ENCODE measurements at places on chromosomes 6 and 20. TPM values are rescaled to one million over a fixed set of nuclear protein-coding genes. Genes with fewer than 3 reads are reported as not detected.

Gene SIRPB2
- 11.1 TPM for total RNA-seq

- no peak for ATAC-seq
Observed at GRCh38 chr6:148495029-148495428, 152.4 kb downstream of the SASH1 start.

Gene ZBTB22
- 19.7 TPM for total RNA-seq

DNA sequence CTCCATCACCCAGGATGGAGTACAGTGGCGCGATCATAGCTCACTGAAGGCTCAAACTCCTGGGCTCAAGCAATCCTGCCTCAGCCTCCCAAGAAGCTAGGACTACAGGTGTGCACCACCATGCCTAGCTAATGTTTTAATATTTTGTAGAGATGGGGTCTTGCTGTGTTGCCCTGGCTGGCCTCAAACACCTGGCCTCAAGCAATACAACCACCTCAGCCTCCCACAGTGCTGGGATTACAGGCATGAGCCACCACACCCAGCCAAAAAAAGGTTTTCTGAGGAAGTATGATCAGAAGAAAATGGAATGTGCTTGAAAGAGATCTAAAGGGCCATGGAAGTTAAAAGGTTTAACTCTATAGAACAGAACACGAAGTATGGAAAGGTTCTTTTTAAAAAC lies 8.7 kb downstream of the RBBP9 start:
- no peak for ATAC-seq

DNA sequence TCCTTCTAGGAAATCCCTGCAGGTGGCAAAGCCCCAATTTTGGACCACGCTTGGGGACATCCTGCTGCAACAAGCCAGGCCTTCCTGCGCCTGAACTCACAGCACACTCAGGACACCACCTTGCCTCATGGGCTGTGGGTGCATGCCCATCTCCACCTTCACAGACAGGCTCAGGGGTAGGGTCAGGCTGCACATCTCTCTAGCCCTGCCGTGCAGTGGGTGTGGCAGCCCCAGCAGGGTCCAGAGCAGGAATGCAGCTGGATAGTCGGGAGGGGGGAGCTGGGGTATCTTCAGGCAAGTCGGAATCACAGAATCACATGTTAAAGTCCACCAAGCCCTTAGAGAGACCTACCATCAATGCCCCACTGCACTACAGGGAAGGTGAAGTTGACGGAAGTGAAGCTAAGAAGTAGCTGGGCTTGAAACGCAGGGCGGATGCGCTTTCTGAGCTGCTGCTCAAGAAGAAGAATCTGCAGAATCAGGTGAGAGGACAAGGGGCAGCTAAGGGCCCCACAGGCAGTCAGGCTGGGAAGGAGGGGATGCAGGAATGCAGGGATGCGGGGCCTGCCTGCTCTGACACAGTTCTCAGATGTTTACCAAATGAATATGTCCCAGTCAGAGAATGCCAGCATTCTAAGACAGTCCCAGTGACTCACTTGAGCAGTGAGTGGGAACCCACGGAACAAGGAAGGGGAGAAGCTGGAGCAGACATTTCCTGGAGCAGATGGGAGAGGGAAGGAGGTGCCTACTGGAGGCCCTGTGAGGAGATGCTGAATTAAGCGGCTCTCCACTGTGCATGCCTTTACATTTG lies 11.3 kb downstream of the SERPINB6 start:
- ATAC-seq = peak; percentile 59

Gene PRR18
- not detected for total RNA-seq

DNA sequence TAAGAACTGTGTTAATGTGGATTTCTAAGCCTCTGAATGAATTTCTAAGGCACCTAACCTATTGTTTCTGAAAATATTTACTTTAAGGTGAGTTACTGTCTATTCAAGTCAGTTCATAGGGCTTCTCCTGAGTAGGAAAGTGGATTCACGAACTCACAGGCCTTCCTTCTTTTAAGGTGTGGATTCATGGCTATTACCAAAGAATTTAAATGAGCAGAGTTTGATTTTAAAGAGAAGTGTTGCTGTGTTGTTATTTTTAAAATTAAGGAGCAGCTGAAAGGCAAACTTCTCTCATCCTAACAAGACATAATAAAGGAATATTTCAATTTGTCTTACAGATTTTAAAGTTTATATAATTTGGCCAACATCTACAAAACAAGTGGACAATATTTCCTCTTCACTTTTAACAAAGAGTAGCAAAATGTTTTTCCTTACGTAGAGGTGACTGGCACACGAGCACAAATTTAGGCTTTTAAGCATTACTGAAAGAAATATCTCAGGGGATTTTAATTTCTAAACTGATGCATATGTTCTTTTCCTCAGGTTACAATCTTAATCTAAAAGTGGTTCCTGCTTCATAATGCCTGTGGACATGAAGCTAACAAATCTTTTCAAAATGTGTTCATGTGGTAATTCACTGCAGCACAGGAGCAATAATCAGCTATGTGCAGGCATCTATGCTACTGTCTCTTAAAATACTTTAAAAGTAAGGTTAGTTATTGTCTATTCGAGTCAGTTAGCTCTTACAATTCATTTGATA lies 602 bp upstream of the TSPYL4 start:
- ATAC-seq = no peak

Gene CST1
- total RNA-seq = not detected

DNA sequence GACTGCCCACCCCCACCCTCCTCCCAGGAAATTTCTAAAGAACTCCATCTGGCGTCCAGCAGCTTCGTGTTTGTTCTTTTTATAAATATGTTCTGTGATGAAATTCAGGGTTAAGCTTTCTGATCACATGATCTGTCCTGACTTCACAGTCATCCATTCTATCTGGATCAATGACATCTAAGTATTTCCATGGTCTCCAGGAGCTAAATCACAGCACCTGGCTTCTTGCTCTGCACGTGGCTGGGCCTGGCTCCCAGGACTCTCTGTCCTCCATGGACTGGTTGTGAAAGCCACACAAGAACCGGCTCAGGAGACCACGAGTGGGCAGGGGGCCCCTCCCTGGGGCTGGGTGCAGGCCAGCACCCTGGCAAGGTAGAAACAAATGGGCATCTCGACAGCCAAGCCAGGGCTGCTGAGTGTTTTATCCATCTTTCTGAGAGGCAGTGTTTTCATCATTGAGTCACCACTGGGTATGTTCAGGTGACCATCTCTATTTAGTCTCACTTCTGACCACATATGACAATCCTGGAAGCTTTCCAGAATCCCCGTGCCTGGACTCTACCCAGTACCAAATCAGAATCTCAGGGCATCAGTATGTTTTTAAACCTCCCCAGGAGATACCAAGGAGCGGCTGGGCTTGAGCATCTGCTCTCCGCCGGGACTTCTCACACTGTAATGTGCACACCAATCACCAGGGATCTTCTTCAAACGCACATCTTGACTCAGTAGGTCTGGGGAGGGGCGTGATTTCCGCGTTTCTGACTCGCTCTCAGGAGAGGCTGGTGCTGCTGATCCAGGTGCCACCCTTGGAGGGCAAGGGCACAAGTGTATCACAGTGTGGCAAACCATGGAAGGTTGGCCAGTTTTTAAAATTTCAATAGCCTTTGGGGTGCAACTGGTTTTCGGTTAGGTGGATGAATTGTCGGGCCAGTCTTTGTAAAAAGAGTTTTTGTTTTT lies 31.6 kb upstream of the PXDC1 start:
- ATAC-seq = peak; percentile 46

DNA sequence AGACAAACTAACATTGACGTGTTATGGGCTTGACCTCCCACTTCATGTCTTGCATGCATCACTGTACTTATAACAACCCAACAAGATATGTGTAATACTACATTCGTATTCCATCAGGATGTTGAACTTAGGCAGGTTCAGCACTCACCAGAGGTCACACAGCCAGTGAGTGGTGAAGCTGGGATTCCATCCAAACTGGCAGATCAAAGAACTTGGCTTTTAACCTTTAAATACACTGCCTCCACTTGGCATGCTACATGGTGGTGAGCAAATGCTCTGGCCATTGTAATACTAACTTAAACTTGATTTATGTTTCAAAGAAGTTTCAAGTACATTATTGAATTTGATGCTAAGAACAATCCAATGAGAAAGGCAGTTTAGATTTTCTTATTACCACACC lies 10.7 kb upstream of the HDDC2 start:
- ATAC-seq = no peak

Gene HLA-DOB
- total RNA-seq = 0.40 TPM

Data from gastroesophageal sphincter (tissue), 4 donors.